ENCODE measurements at places on chromosomes 1 and 21. TPM values are rescaled to one million over a fixed set of nuclear protein-coding genes. Genes with fewer than 3 reads are reported as not detected.

GRCh38 chr1:237672748-237673147, 218.0 kb downstream of the ZP4 start:
- no peak overlapping the region for H3K4me3 ChIP-seq
- DNase-seq = no peak
- no peaks in the 10 kb centered on the region for H3K27me3 ChIP-seq
- no peaks in the 10 kb centered on the region for H3K4me1 ChIP-seq

DNA sequence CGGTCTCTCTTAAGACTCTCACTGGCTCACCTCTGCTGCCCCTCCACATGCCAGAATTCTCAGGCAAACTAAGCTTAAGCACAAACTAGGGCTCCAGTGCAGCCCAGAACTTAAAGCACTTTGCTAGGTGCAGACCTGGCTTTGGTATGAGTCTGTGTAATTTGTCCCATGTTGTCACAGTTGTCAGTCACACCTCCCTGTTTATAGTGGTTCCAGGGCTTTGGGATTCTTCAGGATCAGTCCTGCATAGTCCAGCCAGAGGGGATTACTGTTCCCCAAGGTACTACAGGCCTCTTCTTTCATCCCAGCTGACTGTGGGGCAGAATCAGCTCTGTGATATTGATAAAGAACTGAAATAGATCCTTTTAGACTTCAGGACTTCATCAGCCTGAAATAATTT, 105.0 kb upstream of the UBE2U start:
- no peak for DNase-seq
- H3K36me3 ChIP-seq = no peaks in the 10 kb centered on the region
- H3K4me3 ChIP-seq = no peak overlapping the region
- no peak overlapping the region for H3K27ac ChIP-seq

The EIF2D gene
- 51.6 TPM for total RNA-seq

GRCh38 chr1:11806307-11806936, 431 bp downstream of the CLCN6 start:
- no peaks in the 10 kb centered on the region for H3K27me3 ChIP-seq
- peaks cover 66% of the 10 kb centered on the region for H3K4me1 ChIP-seq
- H3K4me3 ChIP-seq = peak overlapping the region; percentile 92
- H3K36me3 ChIP-seq = peaks cover 13% of the 10 kb centered on the region

- H3K27me3 ChIP-seq = no peaks in the 10 kb centered on the region
- peaks cover 20% of the 10 kb centered on the region for H3K4me1 ChIP-seq
- peaks cover 54% of the 10 kb centered on the region for H3K36me3 ChIP-seq
- H3K27ac ChIP-seq = no peak overlapping the region
- H3K4me3 ChIP-seq = no peak overlapping the region
Observed at GRCh38 chr1:212620293-212620692, 11.7 kb downstream of the ATF3 start.

The KCNE2 gene
- total RNA-seq = not detected

GRCh38 chr21:36928960-36929359, 37.5 kb downstream of the HLCS start:
- peaks cover 9% of the 10 kb centered on the region for H3K36me3 ChIP-seq
- no peak overlapping the region for H3K27ac ChIP-seq
- H3K27me3 ChIP-seq = no peaks in the 10 kb centered on the region
- H3K4me1 ChIP-seq = peaks cover 2% of the 10 kb centered on the region
- no peak overlapping the region for H3K4me3 ChIP-seq

GRCh38 chr1:186775881-186776560, 52.7 kb upstream of the PLA2G4A start:
- peaks cover 3% of the 10 kb centered on the region for H3K4me1 ChIP-seq
- no peak for DNase-seq
- peaks cover 5% of the 10 kb centered on the region for H3K27me3 ChIP-seq
- no peaks in the 10 kb centered on the region for H3K36me3 ChIP-seq
- H3K27ac ChIP-seq = no peak overlapping the region

- no peak overlapping the region for H3K27ac ChIP-seq
- no peaks in the 10 kb centered on the region for H3K4me1 ChIP-seq
- no peaks in the 10 kb centered on the region for H3K36me3 ChIP-seq
- no peaks in the 10 kb centered on the region for H3K27me3 ChIP-seq
Observed at GRCh38 chr1:215835951-215836350, 268.8 kb downstream of the KCTD3 start.

The FAM72A gene
- 29.6 TPM for total RNA-seq

DNA sequence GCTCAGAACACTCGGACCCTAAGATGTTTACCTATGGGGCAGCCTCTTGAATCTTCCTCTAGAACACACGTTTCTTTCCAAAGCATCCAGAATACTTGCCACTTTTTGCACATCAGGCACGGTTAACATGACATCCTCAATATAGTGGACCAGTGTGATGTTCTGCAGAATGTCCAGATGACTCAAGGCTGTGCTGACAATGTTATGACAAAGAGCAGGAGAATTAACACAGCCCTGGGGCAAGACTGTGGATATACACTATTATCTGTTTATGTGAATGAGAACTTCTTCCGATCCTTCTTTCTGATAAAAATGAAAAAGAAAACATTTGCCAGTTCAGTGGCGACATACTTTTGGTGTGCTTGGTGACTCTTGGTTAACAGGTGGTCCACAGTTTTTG, 154.3 kb downstream of the PDE4B start:
- H3K27ac ChIP-seq = no peak overlapping the region
- H3K4me3 ChIP-seq = no peak overlapping the region
- H3K27me3 ChIP-seq = peaks cover 10% of the 10 kb centered on the region
- no peaks in the 10 kb centered on the region for H3K4me1 ChIP-seq
- H3K36me3 ChIP-seq = no peaks in the 10 kb centered on the region

The KLF17 gene
- not detected for total RNA-seq

- DNase-seq = no peak
- H3K27ac ChIP-seq = no peak overlapping the region
- peaks cover 29% of the 10 kb centered on the region for H3K27me3 ChIP-seq
- no peak overlapping the region for H3K4me3 ChIP-seq
Observed at GRCh38 chr1:173666646-173667045, 3.0 kb downstream of the ANKRD45 start.

The CD1E gene
- not detected for total RNA-seq

DNA sequence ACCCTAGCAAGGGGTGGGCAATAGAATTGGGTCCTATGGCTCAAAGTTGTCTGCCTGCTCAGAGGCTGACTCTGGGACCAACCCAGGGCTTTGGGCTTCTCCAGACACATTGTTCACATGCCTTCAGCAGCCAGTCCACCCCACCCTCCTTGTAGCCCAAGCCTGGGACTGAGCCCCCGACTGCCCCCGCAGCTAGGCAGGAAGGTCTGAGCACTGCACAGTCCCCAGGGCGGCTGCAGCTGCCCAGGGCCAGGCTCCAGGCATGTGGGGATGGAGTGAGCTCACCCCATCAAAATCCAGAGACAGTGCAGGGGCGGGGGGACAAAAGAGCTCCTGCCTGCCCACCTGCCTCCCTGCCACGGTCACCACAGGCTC, 35.6 kb downstream of the HSPG2 start:
- no peaks in the 10 kb centered on the region for H3K27me3 ChIP-seq
- H3K4me3 ChIP-seq = no peak overlapping the region
- H3K4me1 ChIP-seq = peaks cover 7% of the 10 kb centered on the region
- DNase-seq = no peak
- H3K36me3 ChIP-seq = no peaks in the 10 kb centered on the region

The MOV10 gene
- total RNA-seq = 126 TPM

DNA sequence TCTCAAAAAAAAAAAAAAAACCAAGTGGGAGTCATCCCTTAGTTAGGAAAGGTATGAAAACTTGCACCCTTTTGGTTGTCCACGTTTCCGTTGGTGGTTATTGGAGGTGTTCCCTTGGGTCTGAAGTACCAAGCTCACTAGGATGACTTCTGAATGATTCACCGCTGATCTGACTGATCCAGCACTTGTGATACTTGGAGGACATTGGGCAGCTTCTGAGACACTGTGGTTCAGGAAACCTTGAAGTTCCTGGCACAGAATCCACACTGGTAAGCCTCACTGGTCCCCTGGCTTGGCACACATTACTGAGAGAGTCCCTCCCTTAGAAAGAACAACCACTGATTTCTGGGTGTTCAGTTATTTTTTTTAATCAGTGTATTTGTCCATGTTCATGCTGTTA, 91.9 kb downstream of the RYR2 start:
- no peaks in the 10 kb centered on the region for H3K4me1 ChIP-seq
- no peaks in the 10 kb centered on the region for H3K27me3 ChIP-seq
- H3K27ac ChIP-seq = no peak overlapping the region
- no peak for DNase-seq
- no peaks in the 10 kb centered on the region for H3K36me3 ChIP-seq
- no peak overlapping the region for H3K4me3 ChIP-seq

The SYNC gene
- not detected for total RNA-seq

- no peaks in the 10 kb centered on the region for H3K27me3 ChIP-seq
- H3K4me1 ChIP-seq = no peaks in the 10 kb centered on the region
- no peak overlapping the region for H3K27ac ChIP-seq
- no peaks in the 10 kb centered on the region for H3K36me3 ChIP-seq
- no peak overlapping the region for H3K4me3 ChIP-seq
Observed at GRCh38 chr1:74324684-74325448, 89.7 kb downstream of the TNNI3K start.

- no peak overlapping the region for H3K4me3 ChIP-seq
- H3K27ac ChIP-seq = no peak overlapping the region
- DNase-seq = no peak
- peaks cover 7% of the 10 kb centered on the region for H3K36me3 ChIP-seq
- peaks cover 27% of the 10 kb centered on the region for H3K4me1 ChIP-seq
Observed at GRCh38 chr1:33260439-33260838, 4.1 kb downstream of the ZNF362 start.

The DEPDC1 gene
- 24.5 TPM for total RNA-seq

DNA sequence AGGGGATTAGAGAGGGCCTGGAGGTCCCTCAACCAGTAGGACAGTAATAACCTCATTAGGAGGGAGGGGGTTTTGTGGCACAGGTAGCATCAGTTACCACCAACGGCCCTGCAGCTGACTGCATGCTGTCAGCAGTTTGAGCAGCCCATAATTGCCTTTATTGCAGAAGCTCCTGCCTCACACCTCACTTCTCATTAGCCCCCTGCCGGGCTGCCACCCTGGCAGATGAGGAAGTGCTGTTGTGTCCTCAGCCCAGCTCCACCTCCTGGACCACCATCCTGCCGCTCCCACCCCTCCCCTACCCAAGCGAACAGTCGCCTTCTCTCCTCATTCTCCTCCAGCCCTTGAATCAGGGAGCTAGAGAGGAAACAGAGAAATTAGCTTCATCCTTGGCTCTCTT, 237.4 kb downstream of the LMX1A start:
- H3K27ac ChIP-seq = no peak overlapping the region
- H3K36me3 ChIP-seq = no peaks in the 10 kb centered on the region
- no peak overlapping the region for H3K4me3 ChIP-seq
- no peaks in the 10 kb centered on the region for H3K4me1 ChIP-seq

DNA sequence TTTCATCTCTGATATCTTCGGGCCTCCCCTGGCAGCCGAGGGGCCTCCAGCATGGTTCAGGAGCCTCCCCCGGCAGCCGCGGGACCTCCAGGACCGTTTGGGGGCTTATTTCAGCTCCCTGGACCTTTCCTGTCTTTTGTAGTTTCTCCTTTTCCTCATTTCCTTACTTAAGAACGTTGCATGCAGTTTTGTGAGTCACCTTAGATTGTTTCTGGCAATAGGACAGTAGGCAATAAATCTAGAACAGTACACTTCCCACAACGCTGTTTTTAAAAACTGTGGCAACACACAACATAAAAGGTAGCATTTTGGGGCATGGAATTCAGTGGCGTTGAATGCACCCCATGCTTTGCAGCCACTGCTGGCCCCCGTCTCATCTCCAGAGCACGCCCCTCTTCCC, 24.4 kb downstream of the FAAP20 start:
- peaks cover 2% of the 10 kb centered on the region for H3K4me1 ChIP-seq
- H3K36me3 ChIP-seq = no peaks in the 10 kb centered on the region
- no peak overlapping the region for H3K27ac ChIP-seq

GRCh38 chr1:13813398-13814012, 113.5 kb downstream of the PRDM2 start:
- H3K4me1 ChIP-seq = peaks cover 17% of the 10 kb centered on the region
- peak; percentile 59 for DNase-seq
- no peaks in the 10 kb centered on the region for H3K36me3 ChIP-seq
- no peak overlapping the region for H3K27ac ChIP-seq
- no peak overlapping the region for H3K4me3 ChIP-seq

- no peaks in the 10 kb centered on the region for H3K27me3 ChIP-seq
- DNase-seq = no peak
- H3K27ac ChIP-seq = no peak overlapping the region
- H3K36me3 ChIP-seq = peaks cover 7% of the 10 kb centered on the region
Observed at GRCh38 chr1:109210058-109210457, 3.7 kb upstream of the SARS1 start.

The KIAA1614 gene
- total RNA-seq = 0.33 TPM

- H3K4me1 ChIP-seq = peaks cover 58% of the 10 kb centered on the region
- no peak for DNase-seq
- H3K27ac ChIP-seq = peak overlapping the region; percentile 74
Observed at GRCh38 chr21:46284077-46284644, 1.2 kb downstream of the MCM3AP start.

DNA sequence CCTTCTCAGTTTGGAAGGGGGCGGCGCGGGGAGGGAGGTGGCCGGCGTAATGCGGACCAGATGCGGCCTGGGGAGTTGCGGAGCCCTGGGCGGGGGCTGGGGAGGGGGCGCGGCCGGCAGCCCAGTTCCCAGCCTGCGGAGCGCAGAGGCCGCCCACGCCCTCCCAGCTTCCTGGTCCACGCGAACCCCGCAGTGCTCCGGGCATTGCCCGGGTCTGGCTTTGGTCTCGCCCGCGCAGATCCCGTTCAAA, 695 bp downstream of the DMBX1 start:
- H3K27me3 ChIP-seq = peaks cover 92% of the 10 kb centered on the region
- peaks cover 3% of the 10 kb centered on the region for H3K36me3 ChIP-seq
- H3K4me1 ChIP-seq = peaks cover 17% of the 10 kb centered on the region
- H3K27ac ChIP-seq = no peak overlapping the region

The ITLN1 gene
- total RNA-seq = not detected

All from activated CD4-positive, alpha-beta T cell treated with anti-CD3 and anti-CD28 coated beads, Interleukin-2, amount 10 ng/mL, durations not matched to agents 7 days and 5 days (primary cell).